ENCODE measurements at places on chromosomes 5 and 9. TPM values are rescaled to one million over a fixed set of nuclear protein-coding genes. Genes with fewer than 3 reads are reported as not detected.

- H3K27ac ChIP-seq = no peak overlapping the region
- no peaks in the 10 kb centered on the region for H3K36me3 ChIP-seq
- no peak overlapping the region for H3K4me3 ChIP-seq
- H3K4me1 ChIP-seq = no peaks in the 10 kb centered on the region
- DNase-seq = no peak
Measured at GRCh38 chr5:102737805-102738469, 17.2 kb upstream of the PAM start.

GRCh38 chr9:5650356-5651105, 21.6 kb downstream of the RIC1 start:
- no peak for DNase-seq
- no peak overlapping the region for H3K4me3 ChIP-seq
- H3K27me3 ChIP-seq = no peaks in the 10 kb centered on the region
- peaks cover 15% of the 10 kb centered on the region for H3K4me1 ChIP-seq
- H3K36me3 ChIP-seq = no peaks in the 10 kb centered on the region

DNA sequence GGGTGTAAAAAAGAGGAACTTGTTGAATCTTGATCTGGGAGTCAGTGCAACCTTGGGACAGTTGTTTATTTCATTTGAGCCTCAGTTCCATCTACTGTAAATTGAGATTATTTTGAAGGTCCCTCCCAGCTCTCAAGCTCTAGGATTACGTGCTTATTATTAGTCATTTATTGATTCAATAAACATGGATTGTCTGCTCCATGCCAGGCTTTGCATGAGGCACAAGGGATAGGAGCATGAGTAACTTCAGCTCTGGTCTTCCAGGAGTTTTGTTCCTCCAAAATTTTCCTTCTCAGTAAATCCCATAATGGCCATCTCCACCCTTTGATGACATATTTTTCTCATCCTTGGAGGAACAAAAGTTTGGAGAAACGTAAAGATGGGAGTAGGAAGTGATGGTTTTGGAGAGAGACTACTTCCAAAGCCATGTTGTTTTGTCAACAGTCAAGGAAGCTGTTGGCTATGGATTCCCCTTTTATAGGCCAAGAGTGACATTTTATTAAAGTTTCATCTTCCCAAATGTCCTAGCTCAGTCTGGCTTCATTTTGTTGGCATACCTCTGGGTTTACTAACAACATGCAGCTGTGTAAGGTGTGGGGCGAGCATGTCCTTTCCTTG, 244.6 kb downstream of the DMRT2 start:
- H3K36me3 ChIP-seq = no peaks in the 10 kb centered on the region
- DNase-seq = no peak
- H3K27me3 ChIP-seq = no peaks in the 10 kb centered on the region
- no peak overlapping the region for H3K27ac ChIP-seq
- H3K4me3 ChIP-seq = no peak overlapping the region

DNA sequence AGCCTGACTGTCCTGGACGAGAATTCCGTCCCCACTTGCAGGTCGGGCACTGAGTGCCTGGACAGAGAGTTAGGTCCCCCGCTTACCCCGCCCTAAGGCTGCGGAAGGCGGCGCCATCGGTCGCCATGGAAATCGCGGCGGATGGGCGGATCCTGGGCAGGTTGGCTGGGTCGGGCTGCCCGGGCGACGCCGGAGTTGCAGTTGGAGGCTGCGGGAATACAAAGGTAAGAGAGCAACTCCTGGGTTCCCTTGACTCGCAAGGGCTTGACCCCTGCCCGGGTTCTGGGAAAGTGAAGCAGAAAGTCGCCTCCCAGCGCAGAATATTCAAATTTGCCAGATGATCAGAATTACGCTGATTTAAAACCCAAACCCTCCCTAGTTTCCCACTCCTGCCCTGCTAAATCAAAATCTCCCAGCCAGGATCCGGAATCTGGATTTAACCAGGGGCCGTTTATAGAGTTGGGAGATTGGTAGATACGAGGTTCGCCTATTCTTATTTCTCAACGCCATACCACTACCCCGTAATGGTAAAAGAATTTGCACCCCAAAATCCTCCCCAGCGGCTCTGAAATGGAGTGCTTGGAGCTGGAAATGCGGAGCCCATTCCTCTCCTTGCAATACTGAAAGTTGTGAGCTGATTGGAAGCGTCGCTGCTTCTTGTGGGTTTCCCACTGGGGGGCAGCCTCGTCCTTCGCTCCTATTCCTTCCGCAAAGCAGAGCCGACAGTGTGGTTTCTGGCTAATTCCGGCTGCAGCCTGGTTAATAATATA, 156.4 kb upstream of the RASEF start:
- H3K27me3 ChIP-seq = no peaks in the 10 kb centered on the region
- no peak overlapping the region for H3K27ac ChIP-seq
- no peaks in the 10 kb centered on the region for H3K36me3 ChIP-seq
- DNase-seq = peak; percentile 46
- no peaks in the 10 kb centered on the region for H3K4me1 ChIP-seq
- peak overlapping the region; percentile 54 for H3K4me3 ChIP-seq

DNA sequence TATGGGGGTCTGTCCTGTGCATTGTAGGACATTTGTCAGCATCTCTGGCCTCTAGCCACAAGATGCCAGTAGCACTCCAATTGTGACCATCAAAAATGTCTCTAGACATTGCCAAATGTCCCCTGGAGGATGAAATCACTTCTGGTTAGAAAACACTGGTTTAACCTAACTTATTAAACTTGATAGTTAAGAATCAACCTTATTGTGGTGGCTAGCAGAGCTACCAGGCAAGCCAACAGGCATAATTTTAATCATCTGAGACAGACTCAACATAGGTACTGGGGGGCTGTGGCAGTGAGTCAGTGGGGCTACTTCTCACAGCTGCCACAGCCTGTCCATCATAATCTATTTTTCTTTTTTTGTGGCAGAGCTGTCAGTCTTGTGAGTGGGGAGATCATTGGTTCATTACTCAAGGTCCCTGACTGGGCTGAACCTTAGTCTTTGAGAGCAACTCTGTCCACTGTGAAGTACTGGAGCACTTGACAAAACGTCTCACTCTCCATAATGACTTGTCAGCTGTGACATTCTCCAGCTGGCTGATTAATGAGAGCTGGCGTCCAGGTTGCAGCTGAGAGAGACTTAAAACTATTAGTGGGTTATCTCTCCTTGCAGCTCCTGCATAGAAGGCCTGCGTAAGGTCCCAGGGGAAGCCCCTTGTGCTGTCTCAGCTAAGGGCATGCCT, 107.9 kb downstream of the DCP2 start:
- no peak overlapping the region for H3K4me3 ChIP-seq
- peaks cover 35% of the 10 kb centered on the region for H3K36me3 ChIP-seq
- no peaks in the 10 kb centered on the region for H3K27me3 ChIP-seq
- no peak overlapping the region for H3K27ac ChIP-seq

GRCh38 chr5:102716017-102716416, 39.1 kb upstream of the PAM start:
- no peak overlapping the region for H3K4me3 ChIP-seq
- H3K27ac ChIP-seq = peak overlapping the region; percentile 33
- no peak for DNase-seq
- peaks cover 11% of the 10 kb centered on the region for H3K4me1 ChIP-seq

GRCh38 chr9:122336866-122337555, 33.8 kb upstream of the PTGS1 start:
- no peaks in the 10 kb centered on the region for H3K4me1 ChIP-seq
- H3K36me3 ChIP-seq = no peaks in the 10 kb centered on the region
- H3K4me3 ChIP-seq = no peak overlapping the region
- DNase-seq = no peak
- H3K27ac ChIP-seq = no peak overlapping the region

- no peaks in the 10 kb centered on the region for H3K4me1 ChIP-seq
- DNase-seq = no peak
- no peaks in the 10 kb centered on the region for H3K36me3 ChIP-seq
- no peak overlapping the region for H3K27ac ChIP-seq
Measured at GRCh38 chr5:50808406-50808805, 142.0 kb downstream of the PARP8 start.

- H3K36me3 ChIP-seq = no peaks in the 10 kb centered on the region
- H3K27ac ChIP-seq = no peak overlapping the region
- DNase-seq = no peak
Measured at GRCh38 chr5:167339205-167339604, 952.2 kb upstream of the WWC1 start.

- H3K36me3 ChIP-seq = no peaks in the 10 kb centered on the region
- no peaks in the 10 kb centered on the region for H3K4me1 ChIP-seq
- H3K27me3 ChIP-seq = no peaks in the 10 kb centered on the region
- no peak overlapping the region for H3K4me3 ChIP-seq
Measured at GRCh38 chr5:165894916-165895315, 2389.5 kb downstream of the MAT2B start.

DNA sequence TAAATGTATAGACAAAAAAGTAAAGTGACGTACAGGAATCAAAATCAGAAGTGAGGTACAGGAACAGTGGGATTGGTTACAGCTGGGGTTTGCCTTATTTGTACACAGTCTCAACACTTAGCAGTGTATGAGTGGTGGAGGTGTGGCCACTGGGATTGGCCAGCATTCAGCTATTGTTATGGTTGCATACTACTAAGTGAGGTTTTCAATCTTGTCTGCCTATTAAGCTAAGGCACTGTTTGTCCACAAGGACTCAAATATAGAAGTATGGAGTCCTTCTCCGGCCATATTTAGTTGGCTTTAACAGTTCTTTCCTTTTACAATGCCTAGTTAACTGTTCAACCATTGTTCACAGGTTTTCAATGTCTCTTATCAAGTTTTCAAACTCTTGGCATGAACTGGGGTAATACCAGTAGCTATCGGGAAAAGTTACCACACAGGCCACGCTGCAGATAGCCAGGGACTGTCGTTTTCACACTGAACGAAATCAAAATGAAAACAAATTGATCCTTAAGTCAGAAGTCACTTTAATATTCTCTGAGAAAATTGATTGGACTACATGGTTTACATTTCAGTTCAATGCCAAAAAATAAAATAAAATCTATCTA, 176.0 kb upstream of the FREM1 start:
- no peaks in the 10 kb centered on the region for H3K36me3 ChIP-seq
- H3K27me3 ChIP-seq = no peaks in the 10 kb centered on the region
- H3K4me1 ChIP-seq = no peaks in the 10 kb centered on the region

GRCh38 chr9:134791009-134791408, 89.6 kb upstream of the FCN2 start:
- H3K36me3 ChIP-seq = peaks cover 75% of the 10 kb centered on the region
- H3K4me1 ChIP-seq = no peaks in the 10 kb centered on the region
- no peaks in the 10 kb centered on the region for H3K27me3 ChIP-seq
- H3K27ac ChIP-seq = no peak overlapping the region

GRCh38 chr5:181191526-181192336, 13.3 kb downstream of the TRIM7 start:
- peak; percentile 94 for DNase-seq
- peak overlapping the region; percentile 91 for H3K27ac ChIP-seq
- H3K27me3 ChIP-seq = no peaks in the 10 kb centered on the region
- H3K4me3 ChIP-seq = peak overlapping the region; percentile 65

DNA sequence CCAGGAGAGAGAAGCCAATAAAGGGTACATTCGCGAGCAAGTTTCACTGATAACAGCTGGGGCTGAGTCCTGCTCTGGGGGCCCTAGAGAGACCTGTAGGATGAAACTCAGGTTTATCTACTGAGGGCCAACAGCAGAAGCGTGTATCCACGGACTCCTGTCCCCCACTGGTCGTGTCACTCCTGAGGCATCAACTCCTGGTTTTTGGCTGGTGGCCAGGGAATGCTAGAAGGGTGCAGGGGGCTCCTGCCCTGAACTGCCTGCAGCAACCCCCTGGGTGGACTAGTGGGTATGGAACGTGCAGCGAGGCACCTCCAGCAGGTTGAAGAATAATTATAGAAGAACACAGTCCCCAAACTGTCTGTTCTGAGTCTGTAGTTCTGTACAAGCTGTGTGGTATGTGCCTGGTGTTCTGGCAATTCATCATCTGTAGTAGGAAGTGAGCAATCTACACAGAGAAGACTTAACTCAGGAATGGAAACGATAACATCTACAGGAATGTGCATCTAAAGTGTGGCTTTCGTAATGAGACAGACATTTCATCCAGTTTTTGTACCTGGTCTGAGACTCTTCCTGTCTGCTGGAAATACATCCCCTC, 64.5 kb upstream of the GNA14 start:
- H3K4me3 ChIP-seq = no peak overlapping the region
- H3K27ac ChIP-seq = peak overlapping the region; percentile 48
- DNase-seq = peak; percentile 90
- H3K27me3 ChIP-seq = no peaks in the 10 kb centered on the region

- no peaks in the 10 kb centered on the region for H3K36me3 ChIP-seq
- H3K27me3 ChIP-seq = peaks cover 31% of the 10 kb centered on the region
- no peak overlapping the region for H3K27ac ChIP-seq
Measured at GRCh38 chr9:113345190-113345589, 4.2 kb upstream of the BSPRY start.

DNA sequence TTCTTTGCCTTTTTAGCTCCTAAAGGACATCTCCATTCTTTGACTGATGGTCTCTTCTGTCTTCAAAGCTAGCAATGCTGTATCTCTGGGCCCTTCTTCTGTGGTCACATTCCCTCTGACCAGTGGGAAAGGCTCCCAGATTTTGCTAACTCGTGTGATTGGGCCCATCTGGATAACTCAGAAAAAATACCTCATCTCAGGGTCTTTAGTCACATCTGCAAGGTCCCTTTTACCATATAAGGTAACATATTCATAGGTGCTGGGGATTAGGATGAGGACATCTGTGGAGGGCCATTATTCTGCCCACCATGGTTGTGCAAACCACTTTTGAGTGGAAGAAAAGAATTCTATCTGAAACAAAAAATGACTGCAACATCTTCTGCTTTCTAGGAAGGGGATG, 76.3 kb upstream of the MAMDC2 start:
- no peak overlapping the region for H3K27ac ChIP-seq
- H3K36me3 ChIP-seq = no peaks in the 10 kb centered on the region
- H3K4me1 ChIP-seq = peaks cover 2% of the 10 kb centered on the region

- peak; percentile 63 for DNase-seq
- no peaks in the 10 kb centered on the region for H3K4me1 ChIP-seq
- no peaks in the 10 kb centered on the region for H3K36me3 ChIP-seq
- no peaks in the 10 kb centered on the region for H3K27me3 ChIP-seq
- no peak overlapping the region for H3K27ac ChIP-seq
- H3K4me3 ChIP-seq = no peak overlapping the region
Measured at GRCh38 chr5:143955141-143955540, 143.2 kb downstream of the HMHB1 start.

- H3K4me1 ChIP-seq = no peaks in the 10 kb centered on the region
- no peak overlapping the region for H3K4me3 ChIP-seq
- no peaks in the 10 kb centered on the region for H3K27me3 ChIP-seq
Measured at GRCh38 chr9:118652258-118652657, 717.0 kb downstream of the BRINP1 start.

IFNB1 gene
- total RNA-seq = not detected

MEIKIN gene
- not detected for total RNA-seq

CYSRT1 gene
- not detected for total RNA-seq

FCN2 gene
- not detected for total RNA-seq

ACTBL2 gene
- total RNA-seq = 1.7 TPM

PTPN3 gene
- 0.72 TPM for total RNA-seq

ST6GALNAC6 gene
- total RNA-seq = 35.7 TPM

STPG3 gene
- not detected for total RNA-seq

Data from IMR-90 (cell line).